ENCODE measurements at places on chromosomes 5 and 9. TPM values are rescaled to one million over a fixed set of nuclear protein-coding genes. Genes with fewer than 3 reads are reported as not detected.

DNA sequence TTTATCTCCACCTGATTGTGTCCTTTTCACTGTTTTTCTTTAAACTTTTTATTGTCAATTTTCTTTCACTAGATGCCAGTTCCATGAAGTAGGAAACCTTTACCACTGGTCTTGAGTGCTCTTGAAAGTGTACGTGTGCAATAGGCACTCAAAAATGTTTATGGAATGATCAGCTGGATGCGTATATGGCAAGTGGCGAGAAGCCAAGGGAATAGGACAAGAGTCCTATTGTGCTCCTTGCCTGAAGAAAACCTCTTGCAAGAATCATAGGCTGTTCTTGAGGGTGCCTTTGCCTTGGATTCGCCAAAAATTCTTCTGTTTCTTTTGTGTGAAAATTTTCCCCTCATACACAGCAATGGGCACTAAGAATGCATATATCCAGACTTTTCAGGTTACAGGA, 97.7 kb downstream of the GHR start:
- DNase-seq = no peak

DNA sequence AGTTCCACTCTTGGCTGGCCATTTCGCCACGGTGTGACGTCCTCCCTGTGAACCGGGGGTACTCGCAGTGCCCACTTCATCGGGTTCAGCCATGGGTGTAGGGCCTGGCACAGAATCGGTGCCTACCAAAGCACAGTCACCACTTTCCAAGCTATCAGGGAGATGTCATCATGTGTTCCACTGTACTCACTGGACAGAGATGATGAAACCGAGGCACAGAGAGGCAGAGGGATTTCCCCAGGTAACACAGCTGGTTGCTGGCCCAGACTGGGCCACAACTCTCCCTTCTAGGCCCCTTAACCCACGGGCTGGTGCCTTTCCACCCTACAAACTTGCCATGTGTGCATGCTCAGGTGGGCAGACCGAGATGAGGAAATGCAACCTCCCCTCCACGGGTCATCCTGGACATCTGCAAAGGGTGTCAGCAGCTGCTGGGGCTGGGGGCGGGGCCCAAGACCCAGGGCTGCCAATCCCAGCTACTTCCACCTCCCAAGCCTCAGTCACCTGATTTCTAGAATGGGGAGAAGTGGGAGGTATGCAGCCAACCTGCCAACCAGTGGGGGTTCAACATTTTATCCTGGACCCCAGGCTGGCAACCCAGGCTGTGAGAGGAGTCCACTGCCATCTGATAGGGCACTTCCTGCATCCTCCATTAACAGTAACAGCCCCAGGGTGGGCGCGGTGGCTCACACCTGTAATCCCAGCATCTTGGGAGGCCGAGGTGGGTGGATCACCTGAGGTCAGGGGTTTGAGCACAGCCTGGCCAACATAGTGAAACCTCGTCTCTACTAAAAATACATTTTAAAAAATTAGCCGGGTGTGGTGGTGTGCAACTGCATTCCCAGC, 893 bp upstream of the SH2D3C start:
- DNase-seq = no peak

GRCh38 chr5:61918611-61919010, 387.4 kb upstream of the KIF2A start:
- no peak for DNase-seq

- DNase-seq = no peak
Observed at GRCh38 chr5:154811239-154811638, 39.2 kb downstream of the FAXDC2 start.

- no peak for DNase-seq
Observed at GRCh38 chr9:21015129-21015815, 16.2 kb downstream of the HACD4 start.

- DNase-seq = no peak
Observed at GRCh38 chr9:122040561-122041242, 52.4 kb downstream of the TTLL11 start.

The TIGD6 gene
- polyA plus RNA-seq = 5.6 TPM

GRCh38 chr5:74389531-74390305, 250.8 kb downstream of the ENC1 start:
- no peak for DNase-seq

The KCNV2 gene
- 0.06 TPM for polyA plus RNA-seq

The CXCL14 gene
- 43.6 TPM for polyA plus RNA-seq

GRCh38 chr5:96638561-96638960, 23.6 kb upstream of the CAST start:
- DNase-seq = no peak
